ENCODE measurements at places on chromosomes 2 and 18.

DNA sequence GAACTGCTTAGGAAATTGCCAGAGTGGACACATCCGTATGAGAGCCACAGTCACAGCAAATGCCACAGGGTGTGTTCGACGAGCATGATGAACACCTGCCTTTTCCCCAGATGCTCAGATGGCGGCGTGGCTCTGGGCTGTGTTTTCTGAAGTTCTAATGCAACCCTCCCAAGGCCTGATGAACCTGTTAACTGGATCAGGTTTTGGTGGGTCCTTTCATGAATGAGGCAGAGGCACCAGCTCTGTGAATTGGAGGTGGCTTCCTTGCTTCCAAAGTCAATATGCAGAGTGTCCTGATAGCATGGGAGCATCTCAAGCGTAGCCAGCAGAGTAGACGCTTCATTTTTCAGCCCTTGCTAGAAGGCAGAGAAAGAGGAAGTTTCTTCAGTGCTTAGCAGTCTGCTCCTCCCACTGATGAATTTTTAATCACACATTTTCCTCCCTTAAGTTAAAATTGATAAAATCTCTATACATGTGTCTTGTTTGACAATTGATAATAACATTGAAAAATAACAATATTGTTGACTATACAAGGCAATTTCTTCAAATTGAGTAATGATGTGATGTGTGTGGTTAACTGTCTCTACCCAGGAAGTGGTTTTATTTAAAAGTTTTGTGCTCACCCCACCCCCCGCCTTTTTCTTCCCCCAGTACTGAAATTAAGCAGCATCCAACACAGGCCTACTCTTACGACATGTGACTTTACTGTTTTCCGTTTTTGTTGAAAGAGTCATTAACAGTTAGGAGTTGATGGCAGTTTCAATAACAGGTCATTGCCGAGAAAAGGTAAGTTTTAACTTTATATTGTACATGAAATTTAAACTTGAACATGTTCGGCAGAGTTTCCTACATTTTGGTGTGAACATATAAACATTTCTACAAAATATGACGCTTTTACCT, at the start of gene ARHGAP15:
Gene ARHGAP15 (plus strand): TSS at position 739 of the 900 bp plus-strand sequence.
- peak; percentile 88 for DNase-seq

GRCh38 chr2:70282439-70282838, 11.1 kb downstream of the SNRPG start:
- no peak for DNase-seq

- no peak for DNase-seq
Observed at GRCh38 chr2:7013471-7014160, 96.4 kb downstream of the RNF144A start.

- DNase-seq = no peak
Observed at GRCh38 chr2:9178110-9178903, 28.3 kb upstream of the ASAP2 start.

DNA sequence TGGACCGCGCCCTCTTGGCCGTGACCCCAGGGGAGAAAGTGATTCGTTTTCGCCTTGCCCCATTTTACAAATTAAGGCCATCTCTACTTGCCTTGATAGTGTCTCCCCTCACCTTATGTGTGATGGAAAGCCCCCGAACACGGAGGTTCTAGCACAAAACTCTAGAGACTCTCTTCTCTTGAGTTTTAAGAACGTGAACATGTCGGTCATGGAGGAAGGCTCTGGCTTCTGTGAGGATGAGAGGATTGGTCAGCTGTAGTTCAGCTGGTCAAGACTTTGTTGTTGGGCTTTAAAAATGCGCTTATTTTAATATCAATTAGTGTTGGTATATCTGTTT, 828 bp downstream of the DYNC1I2 start:
- DNase-seq = no peak

Measured in CD4-positive, alpha-beta memory T cell (primary cell).